Stimulated activated CD8-positive, alpha-beta memory T cell treated with anti-CD3 and anti-CD28 coated beads, Interleukin-2, amount 100 ng/mL, for 1 hour (primary cell): ENCODE measurements at places on chromosomes 4 and X.

DNA sequence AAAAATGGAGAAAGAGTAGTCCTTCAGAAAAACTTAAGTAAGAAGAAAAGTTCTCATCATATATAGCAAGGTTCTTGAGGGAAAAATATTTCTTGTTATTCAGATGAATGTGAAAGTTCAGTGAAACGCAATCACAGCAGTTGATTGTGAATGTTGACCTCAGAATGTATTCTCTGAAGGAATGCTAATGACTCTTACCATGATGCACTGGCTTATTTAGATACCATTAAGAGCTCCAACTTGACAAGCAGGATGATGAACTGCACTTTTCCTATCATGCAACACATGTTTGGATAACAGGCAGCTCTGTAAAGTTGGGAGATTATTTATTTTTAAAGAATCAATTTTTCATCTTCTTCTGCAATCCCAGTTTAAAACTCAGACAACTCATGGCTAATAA, 115.5 kb upstream of the MYOZ2 start:
- DNase-seq: no peak

GRCh38 chr4:77959566-77960338, 97.1 kb downstream of the MRPL1 start:
- DNase-seq: no peak

DNA sequence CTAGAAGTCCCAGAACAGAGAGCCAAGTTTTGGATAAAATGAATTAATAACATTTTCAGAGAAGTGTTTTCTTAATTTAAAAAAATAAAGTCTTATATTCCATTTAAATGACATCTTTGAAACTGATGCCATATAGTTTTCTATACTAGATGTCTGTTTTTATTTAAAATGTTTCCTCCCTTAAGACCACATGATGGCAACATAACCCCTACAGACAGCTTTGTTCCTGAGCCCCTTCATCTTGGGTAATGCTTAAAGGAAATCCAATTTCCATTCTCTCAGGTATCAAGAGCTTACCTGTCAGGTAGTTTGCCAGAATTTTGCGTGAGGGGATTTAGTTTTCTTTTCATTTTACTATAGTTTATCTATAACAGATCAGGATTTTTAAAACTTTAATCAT, 181.4 kb upstream of the UGT8 start:
- no peak for DNase-seq

GRCh38 chr4:186400676-186401075, 134.7 kb downstream of the F11 start:
- DNase-seq: no peak

- DNase-seq: no peak
Measured at GRCh38 chrX:110732266-110732665, 63.4 kb downstream of the CHRDL1 start.

GRCh38 chr4:138301536-138301935, 59.4 kb upstream of the SLC7A11 start:
- DNase-seq: no peak

DNA sequence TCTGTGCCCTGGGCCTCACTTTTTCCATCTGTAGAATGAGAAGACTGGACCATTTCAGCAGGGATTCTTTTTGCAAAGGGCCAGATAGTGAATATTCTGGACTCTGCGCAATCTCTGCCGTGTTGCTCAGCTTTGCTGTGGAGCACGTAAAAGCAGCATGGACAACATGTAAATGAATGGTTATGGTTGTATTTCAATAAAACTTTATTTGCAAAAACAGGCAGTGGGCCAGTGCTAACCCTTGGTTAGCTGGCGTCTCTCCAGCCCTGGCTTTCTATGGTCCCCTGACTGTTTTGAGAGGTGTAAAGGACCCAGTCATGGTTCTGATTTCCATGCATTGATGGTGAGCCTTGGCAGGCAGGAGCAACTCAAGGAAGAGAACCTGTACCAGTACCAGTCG, 18.7 kb downstream of the WFS1 start:
- no peak for DNase-seq

GRCh38 chrX:41705680-41706374, 17.1 kb downstream of the GPR34 start:
- DNase-seq: no peak

GRCh38 chrX:13763489-13763888, 28.9 kb downstream of the OFD1 start:
- no peak for DNase-seq

- DNase-seq: no peak
Measured at GRCh38 chrX:130267956-130268448, 697 bp downstream of the ZNF280C start.

DNA sequence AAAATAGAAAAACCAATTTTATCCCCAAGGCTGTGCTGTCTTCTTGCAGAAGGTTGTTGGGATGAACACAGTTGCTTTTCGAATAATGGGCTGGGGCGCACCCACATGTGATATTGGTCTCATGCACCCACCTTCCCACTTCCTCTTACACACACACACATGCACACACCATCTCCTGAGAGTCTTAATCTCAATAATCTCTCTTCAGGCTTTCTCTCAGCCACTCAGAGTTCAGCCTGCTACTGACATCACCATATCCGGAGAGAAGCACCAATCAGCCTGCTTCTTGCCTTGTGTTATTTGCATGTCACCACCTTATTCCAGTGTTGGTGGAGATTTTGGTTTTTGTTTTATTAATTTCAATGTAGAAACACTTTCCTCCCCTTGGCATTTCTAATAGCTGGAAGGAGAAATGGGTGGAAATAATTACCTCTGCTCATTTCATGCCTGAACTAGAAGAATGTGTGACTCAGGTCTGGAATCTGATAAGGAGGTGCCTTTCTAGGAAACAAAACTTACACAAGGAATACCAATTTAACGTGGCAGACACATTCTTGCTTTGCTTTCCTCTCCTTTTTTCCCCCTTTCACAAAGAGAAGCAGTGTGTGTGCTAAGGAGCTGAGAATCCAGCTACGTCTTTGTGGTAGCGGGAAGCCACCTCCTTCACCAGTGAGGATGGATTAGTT, 400.2 kb downstream of the MID1IP1 start:
- no peak for DNase-seq

DNA sequence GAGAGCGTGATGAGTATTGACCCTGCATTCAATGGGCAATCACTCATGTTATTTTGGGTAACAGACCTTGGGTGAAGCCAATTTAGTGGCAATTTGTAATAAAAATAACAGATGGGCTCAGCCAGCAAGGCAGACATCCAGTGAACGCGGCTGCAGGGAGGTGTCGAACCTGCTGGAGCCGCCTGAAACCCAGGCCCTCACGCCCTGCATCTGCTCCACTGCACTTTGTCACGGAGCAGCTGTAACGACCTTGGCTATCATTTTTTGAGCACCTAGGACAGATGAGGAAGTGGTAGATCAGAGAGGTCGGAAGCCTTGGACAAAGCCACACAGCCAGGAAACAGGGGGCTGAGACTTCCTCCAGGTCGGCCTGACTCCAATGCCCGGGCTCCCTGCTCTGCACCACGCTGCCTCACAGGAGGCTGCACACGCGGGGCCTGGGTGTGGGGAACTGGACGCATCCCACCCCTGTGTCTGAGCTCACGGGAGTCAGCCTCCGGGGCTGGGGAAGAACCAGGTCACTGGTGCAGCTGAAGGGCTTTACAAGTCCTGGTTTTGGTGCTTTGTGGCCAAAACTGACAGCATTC, 19.4 kb downstream of the HMX1 start:
- no peak for DNase-seq

DNA sequence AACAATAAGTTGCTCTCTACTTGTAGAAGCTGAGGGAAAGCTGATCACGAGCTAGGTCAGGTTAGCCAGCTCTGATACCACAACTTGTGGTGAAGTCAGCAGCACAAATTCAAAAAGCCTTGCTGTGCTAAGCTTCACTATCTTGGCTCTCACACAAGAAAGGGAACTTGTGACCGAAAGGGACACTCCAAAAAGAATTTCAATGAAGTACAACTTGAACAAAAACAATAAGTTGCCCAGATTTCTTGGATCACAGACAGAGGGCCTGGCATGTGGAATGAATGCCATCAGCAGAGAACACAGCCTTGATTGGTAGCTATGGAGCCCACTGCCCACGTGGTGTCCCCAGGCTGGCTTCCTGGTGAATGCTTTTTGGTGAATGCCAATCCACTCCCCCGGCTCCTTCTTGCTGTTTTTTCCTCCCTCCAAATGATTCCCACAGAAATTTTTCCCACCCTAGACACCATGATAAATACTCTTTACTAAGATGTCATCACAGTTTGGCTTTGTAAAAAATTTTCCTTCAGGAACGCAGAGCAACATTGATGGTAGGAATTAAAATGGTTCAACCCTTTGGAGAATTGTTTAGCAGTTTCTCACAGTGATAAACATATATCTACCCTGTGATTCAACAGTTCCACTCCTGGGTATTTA, 82.6 kb downstream of the ANXA3 start:
- DNase-seq: no peak

DNA sequence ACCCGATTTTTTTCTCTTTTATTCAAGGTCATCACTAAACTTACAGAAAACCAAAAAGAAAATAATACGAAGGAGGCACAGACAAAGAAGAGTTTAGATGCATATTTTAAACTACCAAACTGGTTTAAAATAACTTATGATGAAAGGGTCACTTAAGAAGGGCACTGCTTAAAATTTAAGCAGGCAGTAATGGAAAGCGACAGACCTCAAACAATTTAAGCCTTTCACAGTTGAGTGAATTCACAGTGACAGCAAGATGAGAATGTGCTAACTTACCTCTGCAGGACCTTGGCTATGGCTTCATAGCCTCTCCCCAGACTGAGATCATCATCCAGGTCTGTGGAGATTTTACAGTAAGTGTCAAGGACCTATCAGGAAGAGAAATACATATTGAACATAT, 112.1 kb downstream of the TTC29 start:
- no peak for DNase-seq

DNA sequence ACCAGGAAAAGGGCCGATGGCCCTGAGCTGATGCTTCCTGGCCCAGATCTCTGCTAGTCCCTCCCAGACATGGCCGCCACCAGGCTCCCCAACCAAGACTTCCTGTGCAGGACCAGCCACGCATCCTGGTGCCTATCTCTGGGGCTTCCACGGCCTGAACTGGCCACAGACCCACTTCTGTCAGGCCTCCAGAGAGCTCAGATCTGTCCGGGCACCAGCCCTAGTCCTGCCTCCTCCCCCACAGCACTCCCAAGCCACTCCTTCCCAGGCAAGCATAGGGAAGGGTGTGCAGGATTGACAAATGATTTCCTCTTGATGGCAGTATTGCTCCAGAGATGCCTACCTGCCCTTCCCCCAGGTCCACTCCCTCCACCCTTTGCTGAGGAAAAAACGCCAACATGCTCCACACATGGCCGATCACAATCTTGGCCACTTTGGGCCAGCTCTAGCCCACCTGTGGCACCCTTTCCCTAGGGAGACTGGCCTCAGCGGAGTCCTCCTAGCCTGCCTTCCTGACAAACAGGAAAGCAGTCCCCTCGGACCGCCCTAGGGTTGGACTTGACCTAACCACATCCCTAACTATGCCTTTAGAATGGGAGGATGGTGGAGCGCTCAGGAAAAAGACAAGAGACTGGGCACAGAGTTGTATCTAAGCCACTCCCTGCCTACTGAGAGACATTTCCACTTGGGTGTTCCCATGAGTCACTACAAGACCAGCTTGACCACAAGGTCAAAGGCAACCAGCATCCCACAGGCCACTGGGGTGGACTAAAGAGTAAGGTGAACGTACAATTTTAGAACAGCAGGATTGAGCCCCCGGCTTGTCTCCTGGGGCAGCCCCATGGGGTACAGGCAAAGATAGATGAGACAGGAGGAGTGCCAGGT, 277.5 kb upstream of the AGTR2 start:
- DNase-seq: no peak

GRCh38 chrX:15567267-15567666, 33.5 kb downstream of the ACE2 start:
- no peak for DNase-seq

DNA sequence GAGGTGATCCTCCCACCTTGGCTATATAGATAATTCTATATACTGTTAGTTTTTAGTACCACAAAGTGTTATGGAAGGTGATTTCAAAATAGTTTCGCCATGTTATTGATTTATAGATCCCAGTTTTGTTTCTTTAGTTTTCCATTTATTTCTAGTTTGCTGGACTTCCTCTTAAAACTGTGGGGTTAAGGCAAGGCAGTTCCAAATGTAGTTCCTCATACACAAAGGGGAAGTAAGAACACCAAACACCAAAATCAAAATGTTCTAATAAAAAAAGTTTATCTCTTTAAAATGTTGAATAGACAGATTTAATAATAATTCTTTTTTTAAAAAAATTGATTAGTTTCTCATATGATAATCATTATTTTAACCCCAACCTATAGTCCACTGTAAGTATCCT, 6.8 kb upstream of the CISD2 start:
- DNase-seq: no peak

DNA sequence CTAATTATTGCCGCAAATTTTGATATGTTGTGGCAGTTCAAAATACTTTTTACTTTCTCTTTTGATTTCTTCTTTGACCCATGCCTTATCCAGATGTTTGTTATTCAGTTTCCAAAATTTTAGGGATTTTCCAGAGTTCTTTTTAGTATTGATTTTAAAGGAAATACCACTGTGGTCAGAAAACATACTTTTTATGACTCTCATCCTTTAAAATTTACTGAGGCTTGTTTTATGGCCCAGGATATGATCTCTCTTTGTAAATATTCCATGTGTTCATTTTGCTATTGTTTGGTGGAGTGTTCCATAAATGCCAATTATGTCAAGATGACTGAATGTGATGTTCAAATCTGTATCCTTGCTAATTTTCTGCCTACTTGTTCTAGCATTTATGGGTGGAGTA, 272.3 kb upstream of the DIPK2B start:
- DNase-seq: no peak

GRCh38 chrX:137566746-137567679, 1.1 kb downstream of the ZIC3 start:
- DNase-seq: no peak
